Naive thymus-derived CD8-positive, alpha-beta T cell (primary cell): ENCODE measurements at places on chromosomes 5 and 9. TPM values are rescaled to one million over a fixed set of nuclear protein-coding genes. Genes with fewer than 3 reads are reported as not detected.

The RCL1 gene
- total RNA-seq, result 26.1 TPM

The FCN2 gene
- total RNA-seq, result not detected

The PITX1 gene
- total RNA-seq, result not detected

DNA sequence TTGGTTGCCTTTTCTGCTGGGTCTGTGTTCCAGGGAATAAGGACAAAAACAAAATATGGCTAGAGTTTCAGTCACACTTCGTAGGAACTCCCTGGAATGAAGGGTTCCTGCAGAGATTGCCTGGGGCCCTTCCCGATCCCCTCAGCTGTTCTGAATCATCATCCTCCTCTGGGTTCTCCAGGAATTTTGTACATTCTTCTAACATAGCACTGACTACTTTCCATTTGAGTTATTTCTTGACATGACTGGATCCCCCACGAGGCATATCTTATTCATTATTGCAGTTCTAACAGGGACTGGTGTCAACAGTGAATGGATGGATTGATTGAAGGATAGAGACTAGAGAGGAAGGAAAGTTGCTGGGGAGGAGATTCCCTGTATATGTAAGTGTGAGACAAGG is 49.2 kb upstream of the TNC start:
- H3K4me3 ChIP-seq, result no peak overlapping the region
- no peak for DNase-seq
- H3K36me3 ChIP-seq, result no peaks in the 10 kb centered on the region
- H3K27me3 ChIP-seq, result peaks cover 3% of the 10 kb centered on the region
- H3K4me1 ChIP-seq, result no peaks in the 10 kb centered on the region

GRCh38 chr5:140181002-140181483 is 6.1 kb downstream of the CYSTM1 start:
- no peaks in the 10 kb centered on the region for H3K36me3 ChIP-seq
- H3K27ac ChIP-seq, result no peak overlapping the region
- H3K4me1 ChIP-seq, result peaks cover 3% of the 10 kb centered on the region
- no peaks in the 10 kb centered on the region for H3K27me3 ChIP-seq
- no peak overlapping the region for H3K4me3 ChIP-seq
